Endothelial cell of umbilical vein (primary cell): ENCODE measurements at places on chromosomes 3 and 15. TPM values are rescaled to one million over a fixed set of nuclear protein-coding genes. Genes with fewer than 3 reads are reported as not detected.

DNA sequence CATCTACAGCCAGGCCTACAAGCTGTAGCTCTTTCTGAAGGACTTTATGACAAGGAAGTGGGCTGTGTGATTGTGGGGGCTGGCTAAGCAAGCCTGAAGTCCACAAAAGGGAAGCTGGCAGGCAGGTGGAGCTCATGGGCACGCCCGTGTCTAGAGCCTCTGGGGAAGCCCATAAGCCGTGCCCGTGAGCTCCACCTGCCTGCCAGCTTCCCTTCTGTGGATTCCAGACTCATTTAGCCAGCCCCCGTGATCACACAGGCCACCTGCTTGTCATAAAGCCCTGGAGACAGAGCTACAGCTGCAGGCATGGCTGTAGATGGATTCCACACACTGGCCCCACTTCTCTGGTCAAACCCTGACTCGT, 15.2 kb downstream of the EFCC1 start:
- peak; percentile 45 for DNase-seq
- no peaks in the 10 kb centered on the region for H3K27me3 ChIP-seq
- no peaks in the 10 kb centered on the region for H3K36me3 ChIP-seq
- peaks cover 33% of the 10 kb centered on the region for H3K4me1 ChIP-seq

The SIDT1 gene
- not detected in 2 replicates for total RNA-seq

DNA sequence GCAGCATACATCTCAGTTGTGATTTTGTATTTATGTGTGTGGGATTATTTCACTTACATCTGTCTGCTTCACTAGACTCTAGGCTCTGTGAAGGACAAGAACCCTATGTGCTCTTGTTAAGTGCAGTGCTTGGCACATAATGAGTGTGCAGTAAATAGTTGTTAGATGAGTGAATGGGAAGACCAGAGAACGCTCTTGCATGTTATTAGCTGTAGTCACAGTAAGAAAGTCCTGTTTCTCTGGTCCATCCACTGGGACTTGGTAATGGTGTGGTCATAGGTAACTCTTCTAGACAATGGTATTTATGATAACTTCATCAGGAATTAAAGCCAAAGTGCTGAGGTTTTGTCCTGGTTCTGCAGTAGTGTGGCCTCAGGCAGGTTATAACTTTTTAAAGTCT, 1.4 kb upstream of the AQP9 start:
- H3K36me3 ChIP-seq = no peaks in the 10 kb centered on the region
- peaks cover 15% of the 10 kb centered on the region for H3K27me3 ChIP-seq
- no peak overlapping the region for H3K27ac ChIP-seq
- no peak overlapping the region for H3K4me3 ChIP-seq
- DNase-seq = no peak
- no peaks in the 10 kb centered on the region for H3K4me1 ChIP-seq

The SPSB4 gene
- 0.14 and 0.22 TPM in 2 replicates for total RNA-seq

DNA sequence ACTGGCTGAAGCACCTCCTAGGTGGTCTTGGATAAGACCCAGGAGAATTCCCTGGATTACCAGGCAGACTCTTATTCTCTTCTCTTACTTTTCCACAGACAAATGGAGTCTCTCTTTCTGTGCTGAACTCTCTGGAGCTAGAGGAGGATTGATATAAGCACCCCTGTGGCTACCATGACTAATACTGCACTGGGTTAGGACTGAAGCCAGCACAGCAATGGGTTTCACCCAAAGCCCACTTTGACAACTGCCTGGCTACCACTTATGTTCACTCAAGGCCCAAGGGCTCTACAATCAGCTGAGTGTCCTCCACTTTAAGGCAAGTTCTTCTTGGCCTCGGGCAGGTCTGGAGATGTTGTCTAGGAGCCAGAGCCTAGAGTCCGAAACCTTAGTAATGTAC, 225.5 kb downstream of the DIPK2A start:
- no peaks in the 10 kb centered on the region for H3K27me3 ChIP-seq
- no peak overlapping the region for H3K4me3 ChIP-seq
- H3K36me3 ChIP-seq = no peaks in the 10 kb centered on the region
- no peaks in the 10 kb centered on the region for H3K4me1 ChIP-seq

GRCh38 chr15:83380682-83381081, 66.5 kb upstream of the SH3GL3 start:
- DNase-seq = peak; percentile 34
- peaks cover 16% of the 10 kb centered on the region for H3K27me3 ChIP-seq
- H3K4me1 ChIP-seq = no peaks in the 10 kb centered on the region
- H3K27ac ChIP-seq = no peak overlapping the region
- no peak overlapping the region for H3K4me3 ChIP-seq

The TRA2B gene
- 199 and 214 TPM in 2 replicates for total RNA-seq

DNA sequence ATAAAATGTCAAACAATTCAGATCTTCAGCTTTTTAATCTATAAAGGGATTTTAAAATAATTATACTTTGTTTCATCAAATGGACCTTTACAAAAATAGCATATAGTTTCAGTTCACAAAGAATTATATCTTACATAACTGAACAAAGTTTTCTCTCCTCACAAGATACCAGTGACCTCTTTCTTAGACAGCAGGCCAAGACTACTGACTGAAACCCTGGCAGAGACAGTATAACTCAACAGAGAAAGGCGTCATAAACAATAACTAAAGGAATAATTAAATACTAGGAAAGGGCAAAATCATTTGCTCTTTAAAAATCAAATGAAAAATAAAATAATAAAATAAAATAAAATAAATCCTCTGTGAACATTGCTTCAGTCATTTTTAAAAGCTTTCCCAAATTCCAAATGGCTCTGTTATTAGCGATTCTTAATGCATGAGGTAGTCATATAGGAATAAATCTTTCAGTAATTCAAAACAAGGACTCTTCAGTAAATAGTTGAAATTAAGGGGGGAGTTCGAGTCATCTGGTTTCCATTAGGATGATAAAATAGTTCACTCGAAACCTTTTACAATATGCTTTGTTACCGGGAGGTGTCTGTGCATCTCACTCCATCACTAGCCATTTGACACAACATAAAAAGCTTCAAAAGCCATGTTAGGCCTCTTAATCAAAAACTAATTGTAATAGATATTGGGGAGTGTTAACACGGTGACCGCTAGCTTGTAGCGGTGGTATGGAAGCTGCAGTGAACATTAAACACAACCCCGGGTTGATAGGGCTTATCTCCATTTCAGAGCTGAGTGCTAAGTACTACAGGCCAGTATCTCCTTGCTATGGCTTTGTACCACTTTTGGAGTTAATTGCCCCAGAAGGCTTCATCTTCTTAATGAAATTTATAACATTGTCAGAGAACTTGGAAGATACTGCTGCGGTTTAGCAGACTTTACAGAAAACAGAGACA, 142.9 kb upstream of the NR2F2 start:
- no peak for DNase-seq
- no peaks in the 10 kb centered on the region for H3K36me3 ChIP-seq
- H3K4me1 ChIP-seq = no peaks in the 10 kb centered on the region
- no peaks in the 10 kb centered on the region for H3K27me3 ChIP-seq
- H3K4me3 ChIP-seq = no peak overlapping the region

DNA sequence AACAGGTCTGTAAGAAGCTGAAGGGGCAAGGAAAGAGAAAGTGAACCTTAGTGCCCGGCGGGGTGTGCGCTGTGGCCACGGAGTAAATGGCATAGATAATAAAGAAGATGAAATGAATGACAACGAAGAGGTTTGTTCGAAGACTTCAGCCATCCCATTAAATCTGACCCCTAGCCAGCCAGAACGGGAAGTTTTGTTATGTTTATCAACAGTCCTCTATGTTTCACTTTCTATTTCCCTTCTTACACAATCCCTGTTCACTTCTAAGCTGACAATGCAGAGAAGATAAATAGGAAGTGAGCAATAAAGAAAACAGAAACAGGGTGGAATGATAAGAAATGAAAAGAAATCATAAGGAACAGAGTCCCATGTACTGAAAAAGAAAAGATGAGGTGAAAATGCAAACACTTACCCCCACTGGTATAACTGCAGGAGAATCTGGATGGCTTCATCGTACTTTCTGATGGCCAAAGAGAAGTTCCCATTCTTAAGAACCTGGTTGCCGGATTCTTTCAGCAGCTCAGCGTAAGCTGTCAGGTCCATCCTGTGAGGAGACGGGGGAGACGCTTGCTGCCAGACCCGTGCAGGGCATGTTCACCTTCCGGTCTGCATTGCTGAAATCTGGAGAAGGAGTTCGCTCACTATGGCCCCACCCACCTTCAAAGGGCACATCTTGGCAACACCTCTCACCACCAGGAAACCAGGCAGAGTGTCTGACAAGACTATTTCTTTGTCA, 36.8 kb downstream of the TRANK1 start:
- H3K36me3 ChIP-seq = no peaks in the 10 kb centered on the region
- H3K27me3 ChIP-seq = no peaks in the 10 kb centered on the region
- H3K4me3 ChIP-seq = peak overlapping the region; percentile 65
- DNase-seq = peak; percentile 90
- peaks cover 25% of the 10 kb centered on the region for H3K4me1 ChIP-seq

- no peak for DNase-seq
- no peak overlapping the region for H3K27ac ChIP-seq
- H3K4me3 ChIP-seq = no peak overlapping the region
- no peaks in the 10 kb centered on the region for H3K4me1 ChIP-seq
- H3K27me3 ChIP-seq = no peaks in the 10 kb centered on the region
Observed at GRCh38 chr3:161452179-161452578, 44.4 kb upstream of the OTOL1 start.

- no peak for DNase-seq
- no peak overlapping the region for H3K4me3 ChIP-seq
- H3K27me3 ChIP-seq = no peaks in the 10 kb centered on the region
- no peaks in the 10 kb centered on the region for H3K36me3 ChIP-seq
Observed at GRCh38 chr15:97143592-97144376, 813.3 kb downstream of the NR2F2 start.

DNA sequence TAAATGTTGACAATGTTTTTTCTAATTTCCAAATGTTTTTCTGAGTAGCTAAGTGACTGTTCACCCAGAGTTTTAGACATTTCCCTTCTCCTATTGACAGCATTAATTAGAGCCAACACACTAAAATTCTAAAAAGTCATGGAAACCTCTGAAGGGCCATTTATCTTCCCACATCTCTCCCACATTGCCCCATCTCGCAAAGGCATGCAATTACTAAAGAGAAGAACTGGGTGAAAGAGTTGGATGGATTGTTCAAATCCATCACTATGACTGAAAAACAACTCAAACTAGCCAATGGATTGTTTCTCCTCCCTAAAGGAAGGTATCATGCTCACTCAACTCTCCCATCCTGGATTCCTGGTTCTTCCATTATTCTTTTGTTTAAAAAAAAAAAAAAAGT, 30.0 kb upstream of the PHLDB2 start:
- no peaks in the 10 kb centered on the region for H3K36me3 ChIP-seq
- H3K27me3 ChIP-seq = no peaks in the 10 kb centered on the region
- no peak overlapping the region for H3K27ac ChIP-seq
- DNase-seq = no peak

The EPB42 gene
- not detected in 2 replicates for total RNA-seq

The CHAC1 gene
- total RNA-seq = 4.6 and 5.6 TPM in 2 replicates

GRCh38 chr3:15637131-15637951, 35.8 kb downstream of the BTD start:
- H3K4me3 ChIP-seq = no peak overlapping the region
- H3K27me3 ChIP-seq = no peaks in the 10 kb centered on the region
- peak; percentile 76 for DNase-seq
- peaks cover 61% of the 10 kb centered on the region for H3K4me1 ChIP-seq
- H3K27ac ChIP-seq = peak overlapping the region; percentile 93

DNA sequence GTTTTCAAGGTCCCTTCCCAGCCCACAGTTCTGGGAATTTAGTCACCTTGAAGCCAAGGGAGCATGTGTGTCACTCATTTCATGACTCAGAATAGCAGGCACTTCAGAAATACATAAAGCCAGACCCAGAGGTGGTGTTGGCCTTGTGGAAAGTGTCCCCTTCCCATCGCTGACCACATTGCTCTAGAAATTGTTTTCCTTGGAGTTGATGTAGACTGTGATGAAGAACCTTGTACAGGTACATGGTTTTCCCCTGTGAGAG, 158.8 kb downstream of the SLCO3A1 start:
- H3K27ac ChIP-seq = no peak overlapping the region
- no peak for DNase-seq
- no peaks in the 10 kb centered on the region for H3K27me3 ChIP-seq
- no peak overlapping the region for H3K4me3 ChIP-seq
- H3K4me1 ChIP-seq = no peaks in the 10 kb centered on the region
- H3K36me3 ChIP-seq = no peaks in the 10 kb centered on the region

DNA sequence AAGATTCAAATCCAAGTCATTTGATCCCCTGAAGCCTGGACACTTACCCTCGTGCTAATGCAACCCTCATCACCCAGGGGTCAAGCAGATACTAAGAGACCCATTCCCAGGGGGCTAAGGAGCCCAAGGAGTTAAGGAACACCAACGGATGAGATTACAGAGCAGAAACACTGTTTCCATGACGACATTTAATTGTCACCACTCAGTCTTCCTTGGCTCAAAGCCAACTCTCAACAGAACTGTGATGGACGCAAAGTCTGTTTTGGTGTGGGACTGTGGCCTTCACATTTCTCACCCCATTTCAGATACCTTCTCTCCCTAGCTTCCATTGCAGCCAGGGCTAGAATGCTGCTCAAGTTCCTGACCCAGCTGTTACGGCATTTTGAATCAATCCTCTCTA, 383.5 kb upstream of the WNT5A start:
- no peak overlapping the region for H3K27ac ChIP-seq
- no peak overlapping the region for H3K4me3 ChIP-seq
- no peak for DNase-seq
- H3K27me3 ChIP-seq = no peaks in the 10 kb centered on the region
- H3K4me1 ChIP-seq = no peaks in the 10 kb centered on the region

The GP9 gene
- not detected in 2 replicates for total RNA-seq

DNA sequence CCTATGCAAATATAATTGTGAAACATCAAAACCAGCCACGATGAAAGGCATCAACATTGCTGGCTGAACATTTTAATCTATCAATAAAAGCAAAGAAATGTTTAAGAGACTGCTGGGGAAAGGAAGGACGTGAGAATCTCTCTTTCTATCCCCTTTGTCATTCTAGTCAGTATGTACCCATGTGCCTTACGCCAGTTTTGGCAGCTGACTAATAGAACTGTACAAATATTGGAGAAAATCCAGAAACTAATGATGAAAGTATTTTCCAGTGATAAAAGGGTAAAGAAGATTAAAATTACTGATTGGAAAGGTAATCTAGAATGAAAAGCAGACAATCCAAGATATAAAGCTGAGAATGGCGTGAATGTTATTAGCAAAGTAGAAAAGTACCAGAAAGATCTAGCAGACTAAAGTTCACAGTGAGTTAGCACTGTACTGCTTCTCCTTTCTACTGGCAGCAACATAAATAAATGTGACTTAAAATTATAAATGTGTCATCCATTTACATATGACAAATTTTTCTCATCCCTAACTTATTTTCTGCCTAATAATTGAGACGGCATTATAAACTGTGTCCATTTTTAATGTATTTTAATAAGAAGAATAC, 401.9 kb upstream of the CNTN4 start:
- no peaks in the 10 kb centered on the region for H3K4me1 ChIP-seq
- H3K27ac ChIP-seq = no peak overlapping the region
- DNase-seq = no peak
- no peak overlapping the region for H3K4me3 ChIP-seq

The HOMER2 gene
- total RNA-seq = 0.60 and 0.97 TPM in 2 replicates

The CKMT1B gene
- not detected in 2 replicates for total RNA-seq

The STAC gene
- total RNA-seq = 0.88 TPM in 1 of 2 replicates, not detected in the other

DNA sequence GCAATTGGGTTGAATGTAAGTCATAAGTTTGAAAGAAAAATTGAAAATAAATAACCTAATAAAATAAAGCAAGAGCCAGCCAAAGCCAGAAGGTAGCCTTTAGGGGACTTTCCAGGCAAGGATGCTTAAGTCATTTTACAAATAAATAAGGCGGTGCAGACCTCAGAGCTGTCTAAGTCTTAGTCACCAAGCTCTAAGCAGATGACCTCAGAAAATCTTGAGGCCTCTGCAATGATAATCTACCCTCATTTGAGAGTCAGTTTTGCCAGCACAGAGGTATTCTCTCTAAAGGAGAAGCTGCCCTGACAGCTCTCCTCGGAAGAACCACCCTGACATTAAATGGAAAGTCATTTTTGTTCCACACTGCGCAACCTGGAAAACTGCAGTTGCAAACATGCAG, 113.9 kb downstream of the OXNAD1 start:
- peaks cover 4% of the 10 kb centered on the region for H3K36me3 ChIP-seq
- H3K4me3 ChIP-seq = no peak overlapping the region
- no peaks in the 10 kb centered on the region for H3K4me1 ChIP-seq
- no peaks in the 10 kb centered on the region for H3K27me3 ChIP-seq
